ENCODE measurements at places on chromosomes 7 and 10.

- DNase-seq: no peak
Observed at GRCh38 chr10:112082120-112082519, 101.4 kb downstream of the GPAM start.

GRCh38 chr7:13307040-13307439, 619.6 kb downstream of the ARL4A start:
- no peak for DNase-seq

DNA sequence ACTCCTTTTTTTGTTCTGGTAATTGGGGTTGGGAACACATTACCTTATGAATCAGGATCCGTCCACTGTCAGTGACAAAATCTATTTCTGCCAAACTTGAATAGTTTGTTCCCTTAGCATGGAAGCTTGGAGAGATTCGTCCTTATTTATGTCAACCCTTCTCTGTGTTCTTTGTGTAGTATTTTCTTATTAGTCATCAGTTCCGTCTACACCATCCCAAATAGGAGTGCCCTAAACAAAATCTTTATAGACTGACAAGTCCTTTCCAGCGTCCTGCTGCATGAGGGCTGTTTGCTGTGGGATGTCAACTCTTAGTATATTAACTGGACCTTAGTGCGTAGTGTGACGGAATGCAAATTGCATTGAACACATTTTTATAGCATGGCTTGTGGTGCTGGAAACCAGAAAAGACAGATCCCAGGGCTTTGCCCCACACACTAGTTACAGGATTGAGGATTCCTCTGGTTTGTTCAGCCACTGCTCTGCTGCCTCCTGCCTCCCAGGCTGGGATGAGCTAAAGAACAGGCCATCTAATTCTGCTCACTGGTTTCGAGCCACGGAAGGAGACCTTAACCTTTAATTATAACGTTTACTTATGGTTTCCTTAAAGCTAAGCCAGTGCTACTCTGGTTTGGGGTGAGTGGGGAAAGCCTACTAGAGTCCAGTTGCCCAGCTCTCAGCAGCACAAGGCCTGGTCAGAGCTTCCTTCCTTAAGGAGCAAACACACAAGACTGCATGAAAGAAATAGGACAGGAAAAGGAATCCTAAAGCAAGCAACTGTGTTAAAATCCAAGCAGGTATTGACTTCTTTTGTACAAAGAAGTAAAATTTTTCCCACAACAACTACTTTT, 194.4 kb downstream of the CCSER2 start:
- DNase-seq: no peak

DNA sequence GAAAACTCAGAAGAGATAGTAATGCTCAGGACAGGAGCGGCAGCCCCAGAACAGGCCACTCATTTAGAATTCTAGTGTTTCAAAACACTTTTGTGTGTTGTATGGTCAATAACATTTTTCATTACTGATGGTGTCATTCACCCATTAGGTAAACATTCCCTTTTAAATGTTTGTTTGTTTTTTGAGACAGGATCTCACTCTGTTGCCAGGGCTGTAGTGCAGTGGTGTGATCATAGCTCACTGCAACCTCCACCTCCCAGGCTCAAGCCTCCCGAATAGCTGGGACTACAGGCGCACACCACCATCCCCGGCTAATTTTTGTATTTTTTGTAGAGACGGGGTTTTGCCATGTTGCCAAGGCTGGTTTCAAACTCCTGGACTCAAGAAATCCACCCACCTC, 65.9 kb upstream of the CAPZA2 start:
- no peak for DNase-seq

GRCh38 chr7:148727501-148728278, 29.0 kb downstream of the CUL1 start:
- no peak for DNase-seq

- DNase-seq: no peak
Observed at GRCh38 chr7:17770710-17771375, 169.5 kb downstream of the SNX13 start.

GRCh38 chr7:12715372-12716133, 28.1 kb downstream of the ARL4A start:
- DNase-seq: no peak

- DNase-seq: no peak
Observed at GRCh38 chr10:97948822-97949221, 81.6 kb downstream of the CRTAC1 start.
